ENCODE measurements at places on chromosomes 1 and 21. TPM values are rescaled to one million over a fixed set of nuclear protein-coding genes. Genes with fewer than 3 reads are reported as not detected.
A peak's percentile ranks its signal among the peaks of the same experiment; 100 is the strongest.

- H3K27ac ChIP-seq = peak overlapping the region; percentile 76
- no peaks in the 10 kb centered on the region for H3K27me3 ChIP-seq
- no peak for DNase-seq
- H3K4me3 ChIP-seq = peak overlapping the region; percentile 72
- peaks cover 23% of the 10 kb centered on the region for H3K4me1 ChIP-seq
- H3K36me3 ChIP-seq = no peaks in the 10 kb centered on the region
Observed at GRCh38 chr21:37564924-37565529, 198.5 kb downstream of the DYRK1A start.

The GJA5 gene
- 1.2 TPM for total RNA-seq

DNA sequence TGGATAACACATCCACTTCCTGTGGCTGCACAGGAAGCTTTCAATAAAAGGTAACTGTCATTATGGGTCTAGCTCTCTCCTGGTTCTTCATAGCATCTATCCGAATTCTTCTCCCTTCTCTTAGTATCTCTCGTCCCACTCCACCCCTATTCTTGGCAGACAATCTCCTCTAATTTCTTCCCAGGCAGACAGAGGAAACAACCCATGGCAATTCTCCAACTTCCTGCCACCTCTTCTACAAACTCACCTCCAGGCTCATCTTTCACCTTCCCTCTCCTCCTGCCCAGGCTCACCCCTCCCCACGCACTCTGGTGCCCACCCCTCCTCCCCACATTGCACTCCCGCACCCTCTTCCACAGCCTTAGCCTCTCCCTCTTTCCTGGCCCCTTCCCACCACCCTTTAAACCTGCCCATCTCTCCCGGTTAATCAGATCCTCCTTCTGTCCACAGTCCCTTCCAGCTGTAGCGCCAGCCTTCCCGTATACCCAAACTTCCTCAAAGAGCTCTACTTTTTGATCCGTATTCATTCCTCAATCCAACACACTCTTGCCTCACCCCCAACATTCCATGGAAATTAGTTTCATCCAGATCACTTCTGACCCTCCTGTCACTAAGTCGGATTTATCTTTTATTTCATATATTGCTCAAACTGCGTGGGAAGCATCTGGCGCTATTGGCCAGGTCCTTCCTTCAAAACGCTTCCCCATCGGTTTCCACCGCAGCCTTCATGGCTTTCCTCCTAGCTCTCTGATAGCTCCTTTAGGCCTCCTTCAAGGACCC lies 25.9 kb downstream of the SHISA4 start:
- H3K4me3 ChIP-seq = no peak overlapping the region
- no peak for DNase-seq
- peak overlapping the region; percentile 45 for H3K27ac ChIP-seq
- no peaks in the 10 kb centered on the region for H3K27me3 ChIP-seq
- no peaks in the 10 kb centered on the region for H3K36me3 ChIP-seq

The SHISA4 gene
- 48.0 TPM for total RNA-seq

- H3K4me1 ChIP-seq = no peaks in the 10 kb centered on the region
- no peaks in the 10 kb centered on the region for H3K36me3 ChIP-seq
- H3K27ac ChIP-seq = no peak overlapping the region
- no peak overlapping the region for H3K4me3 ChIP-seq
- H3K27me3 ChIP-seq = no peaks in the 10 kb centered on the region
Observed at GRCh38 chr1:171038284-171038683, 52.4 kb upstream of the FMO3 start.

DNA sequence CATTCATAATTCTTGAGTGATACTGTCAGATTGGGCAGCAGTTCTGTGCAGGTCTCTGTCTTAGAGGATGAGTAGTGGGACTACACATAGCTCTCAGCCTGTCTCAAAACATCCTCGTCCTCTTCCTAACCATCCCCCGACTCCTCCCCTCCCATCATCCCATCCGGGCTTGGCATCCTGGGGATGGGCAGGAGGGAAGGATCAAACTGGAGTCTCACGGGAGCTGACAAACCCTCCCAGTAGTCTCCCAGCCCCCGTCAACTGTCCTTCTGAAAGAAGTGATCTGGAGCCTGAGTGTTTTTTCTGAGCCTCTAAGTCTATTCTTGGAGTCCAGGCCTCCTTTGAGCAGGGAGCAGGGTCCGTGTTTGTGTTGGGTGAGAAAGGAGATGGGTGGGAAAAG lies 102.0 kb downstream of the PAX7 start:
- H3K36me3 ChIP-seq = no peaks in the 10 kb centered on the region
- H3K4me3 ChIP-seq = no peak overlapping the region
- H3K27me3 ChIP-seq = no peaks in the 10 kb centered on the region

The TMPRSS15 gene
- total RNA-seq = 0.68 TPM

GRCh38 chr1:199273837-199274379 lies 635.1 kb downstream of the PTPRC start:
- H3K4me1 ChIP-seq = no peaks in the 10 kb centered on the region
- H3K4me3 ChIP-seq = no peak overlapping the region
- no peak overlapping the region for H3K27ac ChIP-seq
- no peaks in the 10 kb centered on the region for H3K36me3 ChIP-seq
- no peak for DNase-seq

All from testis (tissue), 5 donors.